Erythroblast (primary cell): ENCODE measurements at places on chromosomes 3 and 15.

GRCh38 chr3:160754371-160754854 lies 1.6 kb upstream of the PPM1L start:
- DNase-seq = peak; percentile 73

DNA sequence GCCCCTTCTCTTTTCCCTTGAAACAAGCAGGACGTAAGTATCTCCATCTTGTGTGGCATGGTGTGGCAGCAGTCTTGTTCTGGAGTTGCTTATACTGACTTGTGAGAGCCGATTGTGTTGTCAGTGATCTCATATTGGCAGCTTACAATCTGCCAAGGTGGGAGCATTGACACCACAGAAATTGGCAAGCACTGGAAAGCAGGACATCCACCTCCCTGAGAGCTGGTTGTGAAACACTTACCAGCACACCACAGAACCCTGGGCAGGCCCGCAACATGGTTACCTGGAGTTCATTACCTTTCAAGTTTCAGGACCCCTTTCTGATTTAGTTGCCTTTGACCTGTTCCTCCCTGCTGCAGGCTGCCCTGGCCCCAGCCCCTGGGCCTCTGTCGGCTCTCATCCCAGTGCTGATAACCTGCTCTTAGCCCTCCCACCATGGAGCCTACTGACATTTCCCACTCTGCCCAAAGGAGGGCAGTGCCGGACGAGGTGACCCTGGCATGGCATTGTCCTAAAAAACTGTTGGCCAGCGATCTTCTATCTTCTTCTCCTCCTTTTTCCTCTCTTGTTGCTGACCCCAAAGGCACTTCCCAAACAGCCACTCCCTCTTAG lies 10.6 kb upstream of the ATP2B2 start:
- DNase-seq = no peak

DNA sequence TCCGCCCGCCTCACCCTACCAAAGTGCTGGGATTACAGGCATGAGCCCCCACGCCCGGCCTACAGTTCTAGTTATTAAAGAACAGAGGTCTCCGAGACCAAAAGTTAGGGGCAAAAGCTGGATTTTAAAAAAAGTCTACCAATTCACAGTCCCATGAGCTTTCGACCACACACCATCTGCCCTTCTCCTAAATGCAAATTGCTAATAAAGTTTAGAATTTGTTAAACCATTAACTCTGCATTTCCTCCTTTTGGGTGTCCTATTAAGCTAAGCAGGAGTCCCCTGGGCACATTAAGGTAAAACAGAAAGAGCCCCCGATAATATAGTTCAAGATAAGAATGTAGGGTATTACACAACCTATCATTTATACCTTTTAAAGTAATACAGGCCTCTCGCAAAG lies 322.7 kb downstream of the FOXP1 start:
- no peak for DNase-seq

DNA sequence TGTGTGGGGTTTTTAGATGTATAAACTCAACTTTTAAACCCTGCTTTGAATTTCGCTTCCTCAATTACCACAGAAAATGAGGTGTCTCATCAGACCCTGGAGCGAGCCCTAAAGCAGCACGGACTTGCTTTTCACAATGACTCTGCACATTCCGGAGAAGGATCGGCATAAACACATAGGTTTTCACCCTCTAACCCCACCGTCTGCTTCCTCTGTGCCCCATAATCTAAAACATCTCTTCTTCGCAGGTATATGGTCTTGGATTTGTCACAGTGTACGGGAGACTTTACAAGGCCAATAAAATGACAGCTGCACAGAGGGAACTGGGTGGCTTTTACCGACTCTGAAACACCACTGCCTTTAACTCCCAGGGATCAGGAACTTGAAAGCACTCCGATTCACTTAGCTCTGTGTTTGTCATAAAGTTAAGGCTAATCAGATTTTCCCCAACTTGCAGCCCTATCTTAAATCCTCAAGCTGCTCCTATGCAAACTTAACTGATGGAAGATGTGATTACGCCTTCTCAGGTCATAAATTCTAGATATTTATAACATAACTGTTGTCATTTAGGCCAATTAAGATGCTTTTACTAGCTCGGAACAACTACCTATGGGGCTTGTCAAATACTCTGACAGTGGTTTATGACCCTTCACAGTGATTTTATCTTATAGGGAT lies 133.4 kb upstream of the WNT5A start:
- DNase-seq = no peak

GRCh38 chr15:67927501-67928168 lies 87.8 kb upstream of the RNU6-1 start:
- DNase-seq = no peak

GRCh38 chr15:100245855-100246254 lies 95.9 kb downstream of the ADAMTS17 start:
- DNase-seq = no peak

GRCh38 chr3:153285982-153286381 lies 124.0 kb downstream of the RAP2B start:
- no peak for DNase-seq

DNA sequence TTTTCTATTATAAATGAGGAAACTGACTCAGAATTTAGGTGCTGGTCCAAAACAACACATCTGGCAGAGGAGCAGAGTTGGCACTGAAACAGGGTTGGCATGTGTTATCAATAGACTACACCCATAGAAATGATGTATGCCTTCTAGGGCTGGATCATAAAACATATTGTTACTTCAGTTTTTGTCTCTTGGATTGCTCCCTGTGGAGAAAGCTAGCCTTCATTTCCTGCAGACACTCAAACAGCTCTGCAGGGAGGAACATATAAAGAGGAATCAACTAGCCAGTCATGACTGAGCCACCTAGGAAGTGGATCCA lies 507 bp upstream of the MRPL3 start:
- no peak for DNase-seq

GRCh38 chr15:36617529-36618196 lies 38.2 kb downstream of the CDIN1 start:
- DNase-seq = no peak

DNA sequence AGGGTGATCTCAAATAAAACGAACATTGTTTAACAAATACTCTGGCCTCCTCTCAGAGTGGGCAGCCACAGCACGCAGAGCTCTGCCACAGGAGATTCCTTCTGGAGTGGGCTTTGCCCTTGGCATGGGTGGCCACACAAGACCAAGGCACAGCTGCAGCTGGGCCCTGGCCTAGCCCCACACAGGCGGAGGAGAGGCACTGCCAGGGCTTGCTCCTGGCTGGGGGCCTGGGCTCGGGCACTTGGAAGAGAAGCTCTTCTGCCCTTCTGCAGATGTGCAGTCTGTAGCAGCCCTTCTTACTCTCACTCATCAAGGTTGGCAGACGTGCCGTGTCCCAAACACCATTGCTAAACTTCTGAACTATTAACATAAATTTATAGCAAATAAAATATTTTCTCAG lies 67.2 kb downstream of the CRTC3 start:
- DNase-seq = no peak

- no peak for DNase-seq
These were observed 227.6 kb downstream of the KLF13 start for GRCh38 chr15:31554261-31554660.

DNA sequence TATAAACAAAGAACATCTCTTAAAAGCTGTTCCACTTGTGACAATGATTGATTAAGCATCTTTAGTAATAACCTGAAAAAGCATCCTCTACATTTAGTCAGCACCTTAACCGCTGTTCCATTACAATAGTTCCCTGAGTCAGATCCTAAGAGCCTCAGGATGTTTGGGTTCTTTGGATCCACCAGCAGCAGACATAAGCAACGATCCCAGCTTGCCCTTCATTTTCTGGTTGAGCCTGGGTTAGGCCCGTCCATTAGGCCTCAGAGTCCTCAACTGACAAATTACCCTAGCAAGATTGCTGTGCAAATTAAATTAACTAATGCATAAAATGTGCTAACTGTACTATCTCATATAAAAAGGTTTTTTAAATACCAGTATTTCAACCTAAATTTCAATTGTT lies 42.3 kb upstream of the ROBO1 start:
- no peak for DNase-seq

DNA sequence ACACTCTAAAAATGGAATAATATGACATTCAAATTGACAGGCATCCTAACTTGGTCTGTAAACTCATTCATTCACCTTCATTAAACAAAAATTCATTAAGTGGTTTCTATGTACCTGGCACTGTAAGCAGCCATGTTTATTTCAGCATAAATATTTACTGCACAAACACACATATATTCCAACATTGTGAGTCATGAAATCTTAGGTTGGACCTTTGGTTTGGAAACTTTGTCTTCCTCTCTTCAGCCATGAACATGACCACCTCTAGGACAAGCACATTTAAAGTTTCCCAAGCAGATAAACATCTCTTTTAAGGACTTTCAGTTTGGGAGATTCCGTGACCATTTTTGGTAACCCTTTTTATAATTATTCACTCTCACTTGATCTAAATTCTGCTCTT lies 131.8 kb downstream of the TPRG1 start:
- DNase-seq = no peak

DNA sequence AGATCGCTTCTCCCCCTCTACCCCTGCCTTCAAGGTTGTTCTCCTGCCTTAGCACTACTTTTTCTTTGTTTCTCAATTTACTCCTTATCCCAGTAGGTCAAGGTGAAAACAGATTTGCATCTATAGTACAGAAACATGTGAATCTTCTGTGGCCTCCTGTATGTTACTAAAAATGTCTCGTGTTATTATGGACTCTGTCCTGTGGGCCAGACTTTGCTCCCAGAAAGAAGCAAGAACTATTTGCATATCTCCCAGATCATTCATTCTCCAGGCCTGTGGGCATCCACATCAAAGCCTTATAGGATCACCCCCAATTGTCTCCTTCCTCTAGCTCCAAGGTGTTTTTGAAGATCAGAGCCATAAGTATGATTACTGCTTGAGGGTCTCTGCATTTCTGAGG lies 169.5 kb upstream of the ROPN1 start:
- no peak for DNase-seq

- no peak for DNase-seq
These were observed 21.6 kb downstream of the SPTSSB start for GRCh38 chr3:161349529-161350312.

DNA sequence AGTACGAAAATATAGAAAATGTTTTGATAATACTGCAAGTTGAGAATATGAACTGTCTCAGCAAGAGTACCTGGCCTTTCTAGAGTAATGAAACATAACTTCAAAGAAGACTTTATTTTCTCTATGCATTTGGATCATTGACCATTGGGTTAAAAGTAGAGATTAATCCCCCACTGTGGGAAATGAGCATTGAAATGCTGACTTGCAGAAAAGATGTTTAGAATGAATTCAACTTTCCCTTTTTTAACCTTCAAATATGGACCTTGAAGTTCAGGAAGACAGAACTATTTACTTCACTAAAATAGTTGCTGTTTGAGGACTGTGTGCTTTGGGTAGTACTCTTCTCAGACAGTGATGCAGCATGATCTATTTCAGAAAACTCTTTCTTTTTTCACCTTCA lies 75.7 kb downstream of the NLGN1 start:
- DNase-seq = no peak

DNA sequence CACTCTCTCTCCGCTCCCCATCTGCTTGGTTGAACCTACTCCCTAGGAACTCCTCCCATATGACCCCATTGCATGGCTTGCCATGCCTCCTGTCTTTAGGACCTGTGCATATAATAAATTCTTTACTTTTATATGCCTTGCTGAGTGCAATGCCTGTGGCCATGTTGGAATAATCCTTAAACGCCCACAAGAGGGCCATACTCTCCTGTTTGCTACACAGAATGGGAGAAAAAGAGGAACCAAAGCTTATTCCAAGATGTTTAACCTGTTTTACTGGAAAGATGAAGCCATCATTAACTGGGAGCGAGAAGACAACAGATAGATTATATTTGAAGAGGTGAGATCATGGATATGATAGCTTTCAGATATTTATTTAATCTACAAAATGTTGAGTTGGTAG lies 1097.8 kb downstream of the NAALADL2 start:
- DNase-seq = no peak

- no peak for DNase-seq
These were observed 112.1 kb downstream of the RSL24D1 start for GRCh38 chr15:55084673-55085072.

DNA sequence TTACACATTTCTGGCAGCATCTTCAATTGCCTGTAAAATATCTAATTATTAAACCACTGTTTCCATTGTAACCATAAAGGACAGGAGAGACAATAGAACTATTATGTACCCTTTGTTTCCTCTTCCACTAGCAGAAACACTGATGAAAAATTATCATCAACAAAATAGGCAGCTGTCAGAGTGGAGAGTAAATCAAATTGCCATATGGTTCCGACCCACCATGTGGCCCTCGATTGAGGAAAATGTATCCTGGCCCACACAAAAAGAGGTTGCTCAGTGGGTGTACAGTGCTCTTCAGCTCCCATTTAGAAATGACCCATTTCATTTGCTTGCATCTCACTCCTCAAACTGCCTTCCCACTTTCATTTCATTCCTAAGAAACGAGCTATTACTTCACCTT lies 570.6 kb upstream of the UBE2E2 start:
- no peak for DNase-seq

- DNase-seq = no peak
These were observed 211.8 kb downstream of the NAALADL2 start for GRCh38 chr3:175070946-175071345.

DNA sequence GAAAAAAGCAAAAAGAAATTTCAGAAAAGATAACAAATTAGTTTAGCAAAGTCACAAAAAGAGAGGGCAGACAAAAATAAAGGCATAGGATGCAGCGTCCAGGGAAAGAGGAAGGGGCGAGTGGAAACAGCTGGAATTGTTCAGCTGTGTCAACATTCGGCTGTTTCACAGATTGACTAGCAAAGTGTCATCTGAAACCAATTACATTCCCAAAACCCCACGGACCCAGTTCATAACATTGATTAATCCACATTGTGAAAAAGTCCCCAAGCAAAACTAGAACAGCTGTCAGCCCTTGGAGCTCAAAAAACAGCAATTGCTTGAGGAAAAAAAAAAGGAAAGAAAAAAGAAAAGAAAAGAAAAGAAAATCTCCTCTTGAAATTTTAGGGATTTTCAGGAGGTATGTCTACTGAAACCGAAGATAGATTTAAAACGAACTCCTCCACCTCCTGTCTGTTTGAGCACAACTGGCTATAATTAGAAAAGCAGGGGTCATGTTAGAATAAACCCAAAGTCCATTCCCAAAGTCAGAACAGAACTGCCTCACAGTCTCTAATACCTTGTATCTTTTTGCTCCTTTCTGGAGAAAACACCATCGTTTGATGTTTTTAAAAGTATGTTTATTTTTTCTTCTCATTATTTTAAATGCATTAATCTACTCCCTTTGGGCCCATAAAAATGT lies 159.6 kb downstream of the RORA start:
- DNase-seq = no peak

DNA sequence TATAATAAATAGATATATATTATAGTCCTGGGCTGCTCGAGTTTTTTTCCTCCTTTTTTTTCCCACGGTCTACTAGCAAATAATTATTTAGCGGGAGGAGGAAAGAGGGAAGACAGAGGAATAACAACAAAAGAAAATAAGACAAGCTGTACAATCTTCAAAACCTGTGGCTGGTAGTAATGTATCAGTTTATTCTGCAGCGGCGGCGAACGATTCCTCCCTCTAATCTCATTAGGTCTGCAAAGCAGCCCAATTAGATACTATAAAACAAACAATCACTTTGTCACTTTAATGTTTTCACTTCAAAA lies 390 bp upstream of the TLE3 start:
- peak; percentile 61 for DNase-seq
